ENCODE measurements at places on chromosomes 1 and 21.
A peak's percentile ranks its signal among the peaks of the same experiment; 100 is the strongest.

GRCh38 chr1:186577216-186577615, 103.0 kb downstream of the PTGS2 start:
- no peak for DNase-seq

GRCh38 chr1:200354243-200354642, 55.6 kb downstream of the ZNF281 start:
- no peak for DNase-seq

DNA sequence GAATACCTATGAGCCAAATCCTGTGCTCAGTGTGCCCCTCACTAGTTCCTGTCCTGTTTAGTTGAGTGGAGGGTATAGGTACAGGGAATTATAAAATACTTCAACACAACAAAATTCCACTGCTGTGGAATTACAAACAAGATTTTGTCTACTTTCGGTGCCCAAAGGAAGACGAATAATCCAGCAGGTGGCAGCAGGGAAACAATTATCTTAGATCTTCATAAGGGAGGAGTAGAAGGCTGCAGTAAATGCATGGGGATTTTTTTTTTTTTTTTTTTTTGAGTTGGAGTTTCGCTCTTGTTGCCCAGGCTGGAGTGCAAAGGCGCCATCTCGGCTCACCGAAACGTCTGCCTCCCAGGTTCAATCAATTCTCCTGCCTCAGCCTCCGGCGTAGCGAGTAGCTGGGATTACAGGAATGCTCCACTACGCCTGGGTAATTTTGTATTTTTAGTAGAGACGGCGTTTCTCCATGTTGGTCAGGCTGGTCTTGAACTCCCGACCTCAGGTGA, 2.0 kb upstream of the PIP5K1A start:
- DNase-seq: peak; percentile 78

DNA sequence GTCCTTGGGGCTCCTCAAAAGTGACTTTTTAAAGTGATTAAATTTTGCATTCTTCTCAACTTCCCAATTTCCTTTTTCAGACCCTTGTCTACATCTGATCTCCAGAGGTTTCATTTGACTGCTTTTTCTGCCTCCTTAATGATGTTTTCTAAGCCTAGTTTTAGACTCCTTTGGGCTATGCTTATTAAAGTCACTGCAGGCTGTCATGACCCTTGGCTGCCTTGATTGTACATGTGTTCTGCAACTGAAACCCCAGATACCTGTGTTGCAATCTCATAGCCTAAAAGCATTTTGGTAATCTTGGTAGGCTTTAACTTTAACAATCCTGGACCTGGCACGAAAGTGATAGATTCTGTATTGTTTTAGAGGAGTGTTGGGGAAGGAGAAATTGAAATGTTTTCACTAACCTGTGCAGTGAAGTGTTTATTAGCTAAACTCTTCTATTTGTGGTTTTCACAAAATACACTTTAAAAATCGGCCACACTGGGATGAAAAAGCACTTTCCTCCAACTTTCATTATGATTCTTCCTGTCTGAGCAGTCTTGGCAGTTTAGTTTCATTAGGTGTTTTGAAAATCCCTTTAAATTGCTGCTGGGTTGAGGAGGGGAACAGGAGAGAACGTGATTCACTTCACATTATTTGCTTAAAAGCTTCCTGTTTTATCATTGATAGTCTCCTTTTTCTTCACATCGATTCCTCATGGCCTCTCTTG, 4.9 kb downstream of the MACO1 start:
- DNase-seq: no peak

DNA sequence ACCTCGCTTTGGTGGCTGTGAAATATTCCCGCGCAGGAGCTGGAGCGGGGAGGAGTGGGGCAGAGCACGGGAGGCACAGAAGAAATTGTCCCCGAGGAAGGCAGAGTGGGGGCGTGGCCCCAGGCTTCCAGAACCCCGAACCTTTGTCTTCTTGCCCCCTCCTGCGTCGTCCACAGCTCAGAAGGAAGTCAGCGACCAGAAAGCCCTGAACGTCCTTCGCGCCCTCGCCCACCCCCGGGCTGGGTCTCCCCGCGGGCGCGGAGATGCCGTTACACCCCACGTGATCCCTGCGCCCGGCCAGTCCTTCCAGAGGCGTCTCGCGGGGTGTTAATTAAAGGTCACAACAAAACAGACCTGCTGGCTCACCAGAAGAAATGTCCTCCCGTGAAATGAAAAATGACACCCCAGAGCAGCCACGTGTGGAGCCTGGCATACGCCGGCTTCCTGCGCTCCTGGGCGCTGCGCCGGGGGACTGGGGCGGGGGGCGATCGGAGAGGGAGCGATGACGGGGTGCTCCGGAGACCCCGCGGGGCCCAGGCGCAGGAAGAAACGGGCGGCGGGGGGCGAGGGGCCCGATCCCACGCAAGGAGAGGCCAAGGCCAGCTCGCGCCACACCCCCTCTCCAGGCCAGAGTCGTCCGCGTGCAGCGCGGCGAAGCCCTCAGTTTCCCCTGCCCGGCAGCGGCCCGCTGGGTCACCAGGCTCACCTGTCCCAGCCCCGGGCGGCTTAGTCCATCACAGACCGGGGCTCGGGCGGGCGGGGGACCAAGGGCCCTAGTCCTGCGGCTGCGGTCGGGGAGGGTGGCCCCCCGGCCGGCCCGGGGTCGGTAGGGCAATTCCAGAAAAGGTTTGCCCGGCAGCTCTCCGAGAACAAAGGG, 995 bp upstream of the KIF26B start:
- DNase-seq: no peak

DNA sequence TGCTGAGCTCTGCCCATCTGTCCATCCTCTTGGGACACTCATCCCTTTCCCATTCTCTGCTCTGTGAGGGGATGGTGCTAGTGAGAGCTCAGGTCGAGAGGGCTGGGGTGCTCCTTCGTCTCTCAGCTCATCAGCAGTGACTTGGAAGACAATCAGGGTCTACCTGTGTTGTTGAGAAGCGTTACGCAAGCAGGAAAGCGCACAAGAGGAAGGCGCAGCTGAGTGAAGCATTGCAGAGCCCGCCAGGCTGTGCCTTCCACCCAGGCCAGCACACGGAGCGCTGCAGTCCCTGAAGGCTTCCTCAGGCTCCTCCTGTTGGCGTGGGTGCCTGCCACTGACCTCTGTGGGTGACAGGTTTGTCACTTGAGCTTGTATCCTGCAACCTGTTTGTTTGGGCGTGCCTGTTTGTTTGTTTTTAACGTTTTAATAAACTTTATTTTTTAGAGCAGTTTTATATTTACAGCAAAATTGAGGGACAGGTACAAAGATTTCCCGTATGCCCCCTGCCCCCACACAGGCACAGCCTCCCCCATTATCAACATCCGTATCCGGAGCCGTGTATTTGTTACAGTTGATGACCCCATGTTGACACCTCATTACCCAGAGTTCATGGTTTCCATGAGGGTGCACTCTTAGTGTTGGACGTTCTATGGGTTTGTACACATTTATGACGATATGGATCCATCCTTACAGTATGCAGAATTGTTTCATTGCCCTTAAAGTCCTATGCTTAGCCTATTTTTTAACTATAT, 36.7 kb downstream of the ADARB1 start:
- DNase-seq: no peak

- no peak for DNase-seq
Measured at GRCh38 chr1:63984257-63984929, 210.6 kb downstream of the ROR1 start.

DNA sequence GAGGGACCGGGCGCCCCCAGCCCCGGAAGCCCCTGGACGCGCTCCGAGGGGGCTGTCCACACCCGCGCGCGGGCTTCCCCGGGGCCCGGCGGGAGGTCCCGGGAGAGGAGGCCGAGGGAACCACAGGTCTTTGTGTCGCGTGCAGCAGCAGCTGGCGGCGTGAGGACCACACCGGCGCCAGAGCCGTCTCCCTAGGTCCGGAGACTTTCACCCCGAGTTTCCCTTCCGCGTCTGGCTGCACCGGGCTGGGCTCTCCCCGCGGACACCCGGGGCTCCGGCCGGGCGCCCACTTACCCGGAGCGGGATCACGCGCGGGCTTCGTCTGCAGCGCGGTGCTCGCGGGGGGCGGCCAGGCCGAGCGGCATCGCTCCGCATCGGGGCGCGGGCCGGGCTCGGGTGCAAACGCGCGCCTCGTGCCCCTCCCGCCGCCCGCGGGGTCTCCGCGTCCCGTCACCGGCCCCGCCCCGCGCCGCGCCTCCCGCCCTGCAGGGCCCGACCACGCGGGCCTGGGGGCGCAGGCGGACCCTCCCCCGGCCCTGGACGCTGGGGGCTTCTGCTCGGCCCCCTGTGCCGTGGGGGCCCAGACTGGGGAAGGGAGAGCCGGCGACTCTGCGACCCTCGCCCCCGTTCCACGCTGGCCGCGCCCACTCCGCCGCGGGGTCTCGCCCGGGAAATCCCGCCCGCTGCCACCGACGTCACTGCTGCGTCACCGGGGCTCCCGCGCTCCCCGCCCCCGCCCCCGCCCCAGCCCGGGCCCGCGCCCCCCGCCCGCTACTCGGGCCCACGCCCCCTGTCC, at the start of gene GNG4:
GNG4 (minus strand) TSS at position 417 of the 796 bp plus-strand sequence. CDS start 65,946 bp downstream, outside the sequence.
- DNase-seq: peak; percentile 36

GRCh38 chr1:206685769-206686477, 1.2 kb downstream of the MAPKAPK2 start:
- peak; percentile 23 for DNase-seq

- no peak for DNase-seq
Measured at GRCh38 chr1:14791654-14792053, 193.2 kb downstream of the KAZN start.

DNA sequence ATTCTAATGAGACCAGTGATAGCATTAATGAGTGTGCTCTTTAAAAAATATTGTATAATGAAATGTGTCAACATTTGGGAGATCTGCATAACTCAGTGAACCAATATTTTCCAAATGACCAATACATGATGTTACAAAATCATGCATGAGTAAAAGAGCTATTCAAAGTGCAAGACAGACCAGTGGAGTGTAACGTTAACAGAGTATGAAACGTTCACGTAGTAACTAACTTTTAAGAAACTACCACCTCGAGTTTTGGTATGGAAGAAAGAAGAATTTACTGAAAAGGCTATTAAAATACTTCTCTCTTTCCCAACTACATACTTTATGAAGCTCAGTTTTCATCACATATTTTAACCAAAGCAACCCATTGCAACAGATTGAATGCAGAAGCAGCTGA, 9.6 kb upstream of the SLC6A9 start:
- no peak for DNase-seq

DNA sequence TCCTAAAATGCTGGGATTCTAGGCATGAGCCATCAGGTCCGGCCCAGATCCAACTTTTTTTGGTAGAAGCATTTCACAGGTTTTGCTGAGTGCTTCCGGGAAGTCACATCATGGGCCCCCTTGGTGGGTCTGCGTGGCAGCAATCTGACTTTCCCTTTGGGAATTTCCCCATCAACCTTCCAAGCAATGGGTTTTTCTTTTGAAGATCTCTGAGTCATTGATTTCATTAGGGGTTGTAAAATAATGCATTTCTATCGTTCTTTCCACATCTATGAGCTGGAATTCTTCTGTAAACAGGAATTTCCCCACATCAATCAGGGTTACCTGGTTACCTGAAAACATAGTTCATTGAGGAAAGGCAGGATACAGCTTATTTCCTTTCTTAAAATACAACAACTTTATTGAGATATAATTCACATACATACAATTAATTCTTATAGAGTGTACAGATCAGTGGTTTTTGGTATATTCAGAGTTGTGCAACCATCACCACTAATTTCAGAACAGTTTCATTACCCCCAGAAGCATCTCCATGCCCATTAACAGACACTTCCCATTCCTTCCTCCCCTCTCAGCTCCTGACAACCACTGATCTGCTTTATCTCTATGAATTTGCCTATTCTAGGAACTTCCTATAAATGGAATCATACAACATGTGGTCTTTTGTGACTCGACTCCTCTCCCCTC, 9.9 kb upstream of the ZBTB17 start:
- DNase-seq: no peak

DNA sequence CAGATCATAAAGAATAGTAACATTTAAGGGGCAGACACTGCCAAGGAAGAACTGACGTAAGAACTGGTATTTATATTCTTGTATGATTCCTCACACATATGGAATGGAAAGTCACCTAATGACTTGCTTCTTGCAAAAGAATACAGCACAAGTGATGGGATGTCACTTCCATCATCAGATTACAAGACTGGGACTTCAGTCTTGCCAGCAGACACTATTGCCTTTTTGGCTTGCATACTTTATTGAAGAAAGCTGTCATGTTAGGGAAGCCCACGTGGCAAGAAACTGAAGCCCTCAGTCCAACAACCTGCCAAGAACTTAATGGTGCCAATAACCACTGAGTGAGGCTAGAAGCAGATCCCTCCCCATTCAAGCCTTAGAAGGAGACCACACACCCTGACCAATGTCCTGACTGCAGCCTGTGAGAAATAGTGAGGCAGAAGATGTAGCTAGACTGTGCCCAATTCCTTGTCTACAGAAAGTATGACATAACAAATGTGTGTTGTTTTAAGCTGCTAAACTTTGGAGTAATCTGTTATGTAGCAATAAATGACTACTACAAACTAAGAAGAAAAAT, 12.0 kb downstream of the EGLN1 start:
- DNase-seq: no peak

DNA sequence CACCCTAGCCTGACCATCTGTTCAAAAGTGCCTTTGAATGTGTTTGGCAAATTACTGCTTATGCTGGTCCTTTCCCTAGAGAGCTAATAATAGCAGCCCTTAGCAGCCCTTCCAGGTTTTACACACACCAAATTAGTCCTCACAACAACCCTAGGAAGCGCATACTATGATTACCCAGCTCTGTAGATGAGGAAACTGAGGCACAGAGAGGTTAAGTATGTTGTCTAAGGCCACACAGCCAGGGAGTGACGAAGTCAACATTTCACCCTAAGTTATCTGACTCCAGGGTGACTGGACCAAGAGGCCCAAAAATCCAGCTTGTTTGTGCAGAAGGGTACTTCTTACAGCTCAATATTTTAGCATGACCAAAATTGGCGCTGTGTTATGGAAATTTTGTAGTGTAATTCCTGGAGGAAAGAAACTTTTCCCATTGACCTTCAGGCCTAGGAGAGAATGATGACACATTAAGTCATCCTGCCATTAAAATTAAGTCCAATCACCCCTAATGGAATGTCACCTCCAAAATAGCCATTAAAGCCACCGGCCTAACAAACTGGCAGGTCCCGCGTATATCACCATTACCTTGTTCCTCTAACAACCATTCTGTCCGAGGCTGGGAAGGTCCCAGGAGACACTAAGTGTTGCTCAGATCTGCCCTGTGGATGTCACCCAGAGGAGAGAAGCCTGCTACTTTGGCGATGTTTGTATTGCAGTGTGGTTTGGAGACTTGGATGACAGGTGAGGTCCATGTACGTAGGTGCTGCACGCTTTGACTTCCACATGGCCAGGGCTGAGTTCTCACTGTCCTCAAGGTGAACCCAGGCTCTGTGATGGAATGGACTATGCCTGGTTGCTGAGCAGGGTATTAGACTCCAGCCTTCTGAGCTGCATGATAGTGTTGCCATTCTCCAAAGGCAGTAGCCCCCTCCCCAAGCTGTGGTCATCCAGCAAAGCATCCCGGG, 258.3 kb downstream of the TOMM20 start:
- DNase-seq: no peak

- no peak for DNase-seq
Measured at GRCh38 chr1:52913537-52913936, 8.0 kb downstream of the ECHDC2 start.

DNA sequence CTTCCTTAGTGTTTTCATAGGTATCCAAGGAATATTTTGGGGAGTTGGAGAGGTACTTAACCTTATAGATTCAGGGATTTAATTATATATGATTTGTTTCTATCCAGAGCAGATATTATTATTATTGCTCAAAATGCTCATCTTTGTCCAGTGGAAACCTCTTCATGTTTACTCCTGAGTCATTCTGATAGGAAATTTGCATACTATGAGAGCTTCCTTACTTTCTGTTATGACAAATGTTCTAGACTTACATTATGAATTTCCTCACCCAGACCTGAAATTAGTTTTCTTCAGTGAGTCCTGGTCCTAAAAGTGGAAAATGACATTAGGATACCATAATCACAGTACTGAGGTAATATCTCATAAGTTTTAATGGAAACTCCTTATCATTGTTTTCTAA, 57.5 kb upstream of the PLPPR5 start:
- no peak for DNase-seq

All from T-cell (primary cell).